Kasumi-1 (cell line): ENCODE measurements at places on chromosomes 2 and 18.

DNA sequence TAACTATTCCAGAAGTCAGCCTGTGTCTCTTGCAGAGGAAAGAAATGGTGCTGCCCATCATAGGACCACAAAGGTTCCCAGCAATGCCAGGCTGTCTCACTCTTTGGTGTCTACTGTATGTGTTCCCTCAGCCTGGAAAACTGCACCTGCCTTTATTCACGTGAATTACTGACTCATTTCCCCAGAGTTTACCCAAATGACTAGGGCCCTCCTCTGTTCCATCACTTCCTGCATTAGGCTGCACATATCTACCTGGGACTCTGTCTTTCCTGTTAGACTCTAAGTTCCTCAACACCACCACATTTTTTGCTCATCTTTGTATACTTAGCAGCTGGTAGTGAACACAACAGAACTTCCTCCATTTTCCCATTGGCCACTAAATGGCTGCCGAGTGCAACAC lies 188.3 kb downstream of the FHOD3 start:
- DNase-seq = no peak

GRCh38 chr2:60104514-60105505 lies 448.6 kb downstream of the BCL11A start:
- peak; percentile 70 for DNase-seq

- no peak for DNase-seq
These were observed 539.0 kb downstream of the ARHGAP15 start for GRCh38 chr2:143668234-143668633.

- DNase-seq = no peak
These were observed 656 bp downstream of the TBC1D8 start for GRCh38 chr2:101150306-101151145.

- no peak for DNase-seq
These were observed 4.2 kb downstream of the ARHGAP28 start for GRCh38 chr18:6733758-6734157.

- DNase-seq = no peak
These were observed 178.3 kb upstream of the KLHL29 start for GRCh38 chr2:23206650-23207049.

DNA sequence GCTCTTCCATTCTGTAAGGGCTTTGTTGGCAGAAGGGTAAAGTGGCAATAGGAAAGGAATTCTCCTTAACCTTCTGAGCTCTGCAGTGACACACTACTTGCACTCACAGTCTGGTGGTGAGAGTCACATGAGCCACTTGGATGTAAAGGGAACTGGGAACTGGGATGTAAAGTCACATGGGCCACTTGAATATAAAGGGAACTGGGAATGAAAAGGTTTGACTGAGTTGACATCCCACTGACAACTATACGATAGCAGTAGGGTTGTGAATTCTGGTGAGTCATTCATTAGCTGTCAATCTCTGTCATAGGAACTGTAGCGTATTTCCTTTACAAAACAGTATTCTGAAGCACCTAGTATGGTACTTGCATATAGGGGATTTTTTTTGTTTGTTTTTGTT lies 5.5 kb downstream of the RPE start:
- no peak for DNase-seq

DNA sequence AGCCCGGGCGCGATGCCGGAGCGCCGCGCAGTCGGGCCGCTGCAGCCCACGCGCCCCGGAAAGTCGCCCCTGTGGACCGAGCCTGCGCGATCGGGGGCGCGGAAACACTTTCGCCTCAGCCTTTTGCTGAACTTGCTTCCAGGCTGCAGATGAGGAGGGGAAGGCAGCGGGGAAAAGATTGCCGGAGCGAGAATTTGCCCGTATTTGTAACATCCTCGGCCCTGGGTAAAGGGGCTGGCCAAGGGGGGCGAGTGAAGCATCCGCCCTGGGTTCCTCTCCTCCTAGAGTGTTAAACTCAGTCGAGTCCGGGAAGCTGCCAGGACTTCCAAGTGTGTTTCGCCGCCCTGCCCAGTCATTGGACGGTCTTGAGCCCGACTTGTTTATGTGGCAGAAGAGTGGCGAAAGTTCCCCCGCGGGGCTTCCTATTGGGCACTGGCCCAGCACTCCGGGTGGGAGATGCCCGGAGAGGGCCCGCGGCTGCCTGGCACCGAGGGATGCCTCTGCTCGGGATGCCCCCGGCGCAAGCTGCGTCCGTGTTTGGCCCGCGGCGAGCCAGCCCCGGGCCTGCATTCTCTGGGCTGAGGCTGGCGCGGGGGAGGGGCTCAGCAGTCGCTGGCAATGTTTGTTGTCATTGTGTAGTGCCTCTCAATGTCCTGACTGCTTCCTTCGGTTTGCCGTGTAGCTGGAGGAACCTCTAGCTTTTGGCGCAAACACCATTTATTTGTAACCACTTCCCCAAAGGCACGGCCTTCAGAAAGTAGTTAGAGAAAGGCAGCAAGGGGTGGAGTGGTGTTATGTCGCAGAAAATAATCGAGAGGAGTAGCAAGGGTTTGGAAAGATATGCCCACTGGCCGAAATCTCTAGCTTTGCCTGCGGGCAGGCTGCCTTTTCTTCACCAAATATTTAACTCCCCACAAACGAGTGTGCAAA lies 1.1 kb downstream of the CYBRD1 start:
- DNase-seq = peak; percentile 92

- no peak for DNase-seq
These were observed 221.0 kb downstream of the NOL4 start for GRCh38 chr18:34003687-34004086.

DNA sequence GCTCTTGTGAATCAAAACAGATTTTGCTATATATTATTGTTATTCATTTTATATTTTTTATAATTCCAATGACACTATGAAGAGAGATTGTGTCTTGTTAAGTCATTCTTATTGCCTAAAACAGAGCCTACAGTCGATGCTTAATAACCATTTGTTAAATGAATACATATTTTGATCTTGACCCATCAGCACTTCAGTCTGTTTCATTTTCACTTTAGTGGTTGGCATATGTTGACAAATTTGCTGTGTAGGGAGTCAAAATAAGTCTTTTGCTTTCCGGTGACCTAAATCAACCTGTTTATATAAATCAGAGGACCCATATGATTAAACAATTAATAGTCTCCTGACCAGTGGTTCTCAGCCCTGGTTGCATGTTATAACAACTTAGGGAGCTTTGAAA lies 97.1 kb downstream of the TXNL1 start:
- no peak for DNase-seq

DNA sequence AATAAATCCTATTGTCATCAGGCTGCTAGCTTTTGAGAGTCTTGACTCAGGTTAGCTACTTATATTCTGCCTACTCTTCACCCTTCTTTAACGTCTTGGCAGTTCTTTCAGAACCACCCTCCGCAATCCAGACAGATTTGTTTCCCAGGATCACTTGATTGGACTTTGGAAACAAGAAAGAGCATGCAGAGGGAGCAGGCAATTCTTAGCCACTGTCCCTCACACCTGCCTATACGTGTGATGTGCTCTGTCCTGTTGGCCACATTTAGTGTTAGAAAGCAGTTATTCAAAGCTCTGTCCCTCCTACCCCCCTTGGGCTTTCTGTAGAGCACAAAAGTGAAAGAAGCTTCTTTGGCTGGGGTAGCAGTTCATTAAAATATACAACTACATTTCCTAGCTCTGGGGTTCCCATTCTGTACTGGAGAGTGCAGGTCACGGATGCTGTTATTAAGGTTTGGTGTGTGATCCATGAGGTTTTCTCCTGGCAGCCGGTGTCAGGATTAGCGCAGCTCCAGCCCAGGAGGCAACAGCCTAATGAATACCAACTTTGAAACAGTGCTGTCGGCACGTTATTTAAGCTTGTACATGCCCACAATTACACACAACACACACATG lies 6.3 kb downstream of the FZD5 start:
- DNase-seq = no peak

DNA sequence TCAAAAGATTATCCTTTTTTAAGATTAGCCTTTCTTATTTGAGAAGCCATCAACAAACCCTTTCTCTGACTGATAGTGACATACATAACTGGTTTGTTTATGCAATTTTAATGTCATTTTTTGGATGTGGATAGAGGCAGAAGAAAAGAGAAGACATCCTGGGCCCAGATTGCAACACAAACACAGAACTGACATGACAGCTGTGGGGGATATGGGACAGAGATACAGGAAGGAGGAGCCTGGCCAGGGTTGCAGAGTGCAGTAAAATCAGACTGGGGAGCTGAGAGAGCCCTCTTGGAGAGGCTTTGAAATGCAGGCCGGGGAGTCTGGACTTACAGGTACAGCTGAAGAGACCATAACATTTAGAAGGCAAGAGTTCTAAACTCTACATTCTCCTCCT lies 65.1 kb downstream of the SIGLEC15 start:
- DNase-seq = peak; percentile 87

GRCh38 chr18:10563886-10564285 lies 38.1 kb downstream of the NAPG start:
- DNase-seq = no peak

- peak; percentile 22 for DNase-seq
These were observed 119.6 kb upstream of the MSTN start for GRCh38 chr2:190182071-190182524.

DNA sequence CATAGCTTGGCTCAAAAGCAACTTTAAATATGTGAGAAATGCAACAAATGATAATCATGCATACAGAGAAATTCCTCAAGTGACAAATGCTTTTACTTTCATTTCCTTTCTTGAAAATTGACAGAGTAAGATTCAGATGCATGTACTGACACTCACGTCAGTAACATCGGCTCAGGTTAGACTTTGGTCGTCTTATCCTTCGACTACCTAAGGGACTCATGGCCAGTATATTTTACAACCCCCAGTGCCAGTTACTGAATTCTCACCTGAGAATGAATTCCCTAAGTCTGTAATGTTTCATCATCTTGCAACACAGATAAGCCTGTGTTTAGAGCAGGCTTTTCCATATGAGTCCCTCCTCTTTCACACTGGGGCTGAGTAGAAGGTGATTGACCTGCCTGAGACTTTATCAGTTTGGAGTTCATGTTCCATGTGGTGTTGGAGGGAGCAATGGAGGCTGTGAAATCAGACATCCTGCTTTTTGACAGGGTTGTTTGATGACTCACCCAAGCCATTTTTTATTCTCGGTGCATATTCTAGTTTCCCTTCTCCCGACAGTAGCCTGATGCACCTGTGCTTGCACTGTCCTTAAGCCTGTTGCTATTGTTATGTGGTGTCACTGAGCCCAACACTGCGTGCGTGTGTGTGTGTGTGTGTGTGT lies 30.5 kb upstream of the ATP8B1 start:
- no peak for DNase-seq

GRCh38 chr18:78293940-78294541 lies 685.6 kb upstream of the SALL3 start:
- no peak for DNase-seq

DNA sequence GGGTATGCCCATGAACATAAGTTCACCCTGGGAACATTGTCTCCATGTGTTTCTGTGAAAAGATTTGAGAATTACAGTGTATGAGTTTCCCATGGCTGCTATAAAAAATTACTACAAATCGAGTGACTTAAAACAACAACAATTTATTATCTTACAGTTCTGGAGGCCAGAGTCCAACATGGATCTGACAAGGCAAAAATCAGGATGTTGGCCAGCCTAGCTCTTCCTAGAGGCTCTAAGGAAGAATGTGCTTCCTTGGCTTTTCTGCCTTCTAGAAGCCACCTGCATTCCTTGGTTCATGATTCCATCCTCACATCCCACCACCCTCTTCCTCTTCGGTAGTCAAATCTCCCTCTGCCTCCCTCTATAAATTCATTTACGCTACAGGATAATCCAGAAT lies 38.6 kb downstream of the FAM124B start:
- no peak for DNase-seq

- no peak for DNase-seq
These were observed 191.8 kb downstream of the FTCDNL1 start for GRCh38 chr2:199659207-199659606.
